Panc1 (cell line): ENCODE measurements at places on chromosomes 5 and 9. TPM values are rescaled to one million over a fixed set of nuclear protein-coding genes. Genes with fewer than 3 reads are reported as not detected.

- H3K4me1 ChIP-seq: no peaks in the 10 kb centered on the region
- H3K4me3 ChIP-seq: no peak overlapping the region
- no peaks in the 10 kb centered on the region for H3K36me3 ChIP-seq
- H3K27me3 ChIP-seq: no peaks in the 10 kb centered on the region
- DNase-seq: peak; percentile 54
These were observed 46.2 kb downstream of the PCA3 start for GRCh38 chr9:76810377-76810957.

DNA sequence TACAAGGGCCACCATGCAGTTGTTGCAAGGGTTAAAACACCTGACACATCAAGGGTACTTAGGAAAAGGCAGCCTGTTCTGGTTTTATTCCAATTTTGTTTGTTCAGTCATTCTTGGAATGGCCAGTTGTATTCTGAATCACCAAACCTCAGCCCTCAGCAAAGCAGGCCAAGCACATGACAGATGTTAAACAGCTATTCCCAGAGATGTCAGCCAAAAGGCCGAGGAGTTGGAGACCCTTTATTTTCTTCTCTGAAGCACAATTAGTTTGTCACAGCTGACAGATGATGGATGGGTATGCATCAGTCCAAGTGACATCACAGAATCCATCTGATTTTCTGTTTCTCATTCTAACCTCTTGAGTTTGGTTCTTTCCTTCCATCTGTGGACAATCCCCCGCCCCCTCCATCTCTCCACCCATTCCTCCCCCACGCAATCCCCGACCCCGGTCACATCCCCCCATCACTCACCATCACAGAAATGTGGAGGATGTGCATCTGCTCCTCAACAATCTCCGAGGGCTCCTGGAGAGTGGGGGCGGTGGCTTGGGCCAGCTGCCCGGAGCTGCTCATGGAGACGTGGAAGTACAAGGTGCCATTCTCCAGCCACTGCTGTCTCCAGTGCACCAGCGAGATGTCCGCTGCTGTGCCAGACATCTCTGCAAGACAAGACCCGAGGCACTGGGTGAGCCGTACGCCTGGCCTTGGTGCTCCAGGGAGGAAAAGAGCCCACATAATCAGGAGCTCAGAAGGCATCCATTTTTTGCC lies 123.8 kb downstream of the ASTN2 start:
- H3K27ac ChIP-seq: no peak overlapping the region
- no peak for DNase-seq
- no peaks in the 10 kb centered on the region for H3K4me1 ChIP-seq
- no peak overlapping the region for H3K4me3 ChIP-seq
- no peaks in the 10 kb centered on the region for H3K36me3 ChIP-seq

DNA sequence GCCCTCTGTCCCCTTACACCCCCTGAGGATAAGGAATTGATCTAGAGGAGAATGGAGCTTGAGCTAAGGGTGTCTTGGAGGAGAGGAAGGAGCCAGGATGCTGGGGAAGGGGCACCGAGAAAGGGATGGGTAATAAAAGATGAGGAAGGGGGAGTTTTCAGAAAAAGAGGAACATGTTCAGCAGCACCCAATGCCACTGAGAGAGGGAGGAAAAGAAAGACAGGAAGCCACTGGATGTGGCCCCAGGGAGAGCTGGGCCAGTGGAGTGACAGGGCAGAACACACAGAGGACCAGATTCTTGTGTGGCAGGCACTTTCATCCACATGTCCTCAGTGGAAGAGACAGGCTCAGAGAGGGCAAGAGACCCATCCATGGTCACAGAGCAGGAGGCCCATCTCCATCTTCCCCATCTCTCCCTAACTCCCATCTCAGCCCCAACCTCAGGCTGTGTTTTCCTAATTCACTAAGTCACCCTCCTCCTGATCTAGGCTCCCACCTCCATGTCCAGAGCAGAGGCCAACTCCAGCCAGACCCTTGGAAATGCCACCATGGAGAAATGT lies 7.2 kb downstream of the PFN3 start:
- H3K4me3 ChIP-seq: no peak overlapping the region
- peaks cover 3% of the 10 kb centered on the region; the same call in 1 of the 2 replicates for H3K4me1 ChIP-seq
- H3K27ac ChIP-seq: no peak overlapping the region
- DNase-seq: no peak
- no peaks in the 10 kb centered on the region for H3K27me3 ChIP-seq

- H3K36me3 ChIP-seq: no peaks in the 10 kb centered on the region
- peaks cover 59% of the 10 kb centered on the region for H3K4me1 ChIP-seq
- H3K4me3 ChIP-seq: no peak overlapping the region
- H3K27me3 ChIP-seq: no peaks in the 10 kb centered on the region
- H3K27ac ChIP-seq: peak overlapping the region; percentile 54; the same call in 1 of the 2 replicates
These were observed 6.5 kb downstream of the EGFL7 start for GRCh38 chr9:136668983-136669790.

DNA sequence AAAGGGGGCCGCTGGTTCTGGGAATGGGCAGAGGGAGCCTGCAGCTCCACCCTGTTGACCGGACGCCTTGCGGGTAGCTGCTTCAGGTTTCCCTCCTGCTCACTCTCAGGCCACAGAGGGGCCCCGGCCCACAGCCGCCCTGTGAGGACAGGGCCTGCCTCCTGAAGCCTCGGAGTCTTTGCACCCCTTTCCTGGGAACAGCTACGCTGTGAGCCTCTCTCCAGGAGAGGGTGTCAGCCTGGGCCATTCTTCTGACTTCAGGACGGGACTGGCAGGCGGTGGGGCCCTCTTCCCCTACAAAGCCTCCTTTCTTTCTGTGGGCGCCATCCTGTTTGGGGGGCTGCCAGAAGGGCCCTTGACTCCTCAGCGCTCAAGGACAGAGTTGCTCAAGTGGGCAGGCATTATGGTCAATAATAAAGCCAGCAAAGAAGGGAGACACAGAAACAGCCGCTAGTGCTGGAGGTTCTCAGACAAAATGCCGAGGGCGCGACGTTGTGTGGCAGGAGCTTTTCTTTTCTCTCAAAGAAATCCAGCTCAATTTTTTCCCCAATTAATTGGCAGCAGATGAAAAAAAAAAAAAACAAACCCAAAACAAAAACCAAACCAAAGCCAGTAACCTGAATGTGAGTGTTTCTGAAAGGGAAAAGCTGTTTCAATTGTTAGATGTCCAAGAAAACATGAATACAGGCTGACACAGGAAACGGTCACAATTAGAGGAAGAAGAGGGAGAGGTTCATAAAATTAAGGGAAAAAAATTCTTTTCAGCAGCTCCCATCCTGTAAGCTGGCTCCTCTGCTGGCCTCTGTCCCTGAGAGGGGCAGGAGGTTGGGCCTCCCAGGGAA lies 12.8 kb upstream of the SLC25A51 start:
- H3K4me3 ChIP-seq: no peak overlapping the region
- no peak overlapping the region for H3K27ac ChIP-seq
- H3K27me3 ChIP-seq: no peaks in the 10 kb centered on the region
- DNase-seq: no peak
- peaks cover 27% of the 10 kb centered on the region for H3K4me1 ChIP-seq

DNA sequence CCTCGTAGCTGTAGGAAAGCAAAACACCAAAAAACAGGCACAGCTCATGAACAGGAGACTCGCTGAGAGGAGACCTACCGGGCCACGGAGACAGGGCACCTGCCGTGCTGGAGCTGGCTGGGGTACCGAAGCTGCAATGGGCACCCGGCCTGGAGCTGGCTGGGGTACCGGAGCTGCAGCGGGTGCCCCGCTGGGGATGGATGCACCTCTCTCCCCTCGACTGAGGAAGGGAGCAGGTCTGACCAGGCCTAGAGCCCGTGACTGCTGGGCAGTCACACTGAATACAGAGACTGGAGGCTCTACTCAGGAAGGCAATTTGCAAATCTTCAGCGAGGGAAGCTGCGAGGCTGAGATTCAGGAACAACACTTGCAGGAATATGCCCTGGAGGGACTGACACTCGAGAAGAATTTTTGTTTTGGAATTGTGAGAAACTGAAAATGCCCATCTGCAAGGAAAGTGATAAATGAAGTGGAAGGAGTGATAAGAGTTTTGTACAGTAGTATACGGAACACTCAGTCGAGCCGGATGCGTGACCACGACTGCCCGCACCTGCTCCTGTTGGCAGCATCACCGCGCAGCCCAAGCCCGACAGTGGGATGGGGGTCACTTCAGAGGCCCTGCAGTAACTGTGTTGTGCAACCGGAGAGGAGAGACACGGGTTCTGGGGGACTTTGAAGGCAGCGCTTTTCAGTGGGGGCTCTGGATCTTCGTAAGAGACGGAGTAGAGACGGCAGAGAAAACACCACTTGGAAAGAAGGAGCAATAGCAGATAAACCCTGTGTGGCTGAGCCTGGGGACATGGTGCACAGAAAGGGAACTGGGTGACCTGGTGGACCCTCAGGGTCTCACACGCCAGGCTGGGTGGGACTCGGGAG lies 27.9 kb upstream of the LPCAT1 start:
- no peaks in the 10 kb centered on the region for H3K36me3 ChIP-seq
- no peak overlapping the region for H3K27ac ChIP-seq
- H3K4me3 ChIP-seq: no peak overlapping the region

DNA sequence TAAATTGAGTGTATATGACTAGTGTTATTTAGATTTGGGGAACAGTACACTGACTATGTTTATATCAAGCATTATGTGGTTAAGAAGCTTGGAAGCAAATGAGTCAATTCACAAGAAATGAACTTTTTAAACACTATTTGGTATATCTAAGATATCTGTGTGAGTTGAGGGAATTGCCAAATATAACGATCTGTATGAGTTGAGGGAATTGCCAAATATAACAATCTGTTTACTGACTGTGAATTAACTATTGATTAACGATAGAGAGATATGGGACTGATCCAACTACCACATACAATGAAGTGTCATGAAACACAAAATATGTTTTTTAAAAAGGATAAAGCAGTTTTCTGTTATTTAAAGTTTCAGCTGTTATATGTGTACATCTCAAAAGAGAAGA lies 301.4 kb downstream of the TENT4A start:
- no peaks in the 10 kb centered on the region for H3K4me1 ChIP-seq
- no peaks in the 10 kb centered on the region for H3K36me3 ChIP-seq

DNA sequence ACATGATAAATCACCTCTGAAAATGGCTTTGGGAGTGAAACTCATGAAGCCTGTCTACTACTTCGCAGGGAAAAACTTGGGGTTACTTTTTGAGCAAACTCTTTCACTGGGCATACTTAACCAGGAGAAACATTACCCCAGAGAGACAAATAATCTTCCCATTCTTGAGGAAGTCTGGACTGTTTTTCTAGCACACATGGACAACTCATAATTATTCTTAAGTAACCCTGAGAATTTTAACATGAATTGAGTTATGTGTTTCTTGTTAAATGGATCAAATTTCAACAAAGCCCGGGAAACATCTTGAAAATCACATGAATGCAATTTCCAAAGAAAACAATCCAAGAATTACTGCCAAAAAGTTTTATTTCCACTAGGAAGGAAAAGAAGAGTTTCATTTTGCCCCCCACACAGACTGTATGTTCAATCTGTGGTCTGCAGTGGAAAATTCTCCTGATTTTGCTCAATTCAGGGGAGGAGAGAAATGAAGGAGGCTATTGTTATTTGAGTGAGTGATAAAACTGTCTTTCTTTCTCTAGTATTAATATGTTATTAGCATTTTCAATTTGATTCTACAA lies 564.8 kb upstream of the CLINT1 start:
- DNase-seq: no peak
- no peaks in the 10 kb centered on the region for H3K27me3 ChIP-seq
- no peak overlapping the region for H3K4me3 ChIP-seq
- no peak overlapping the region for H3K27ac ChIP-seq
- H3K36me3 ChIP-seq: no peaks in the 10 kb centered on the region
- no peaks in the 10 kb centered on the region for H3K4me1 ChIP-seq

- DNase-seq: no peak
- H3K4me1 ChIP-seq: no peaks in the 10 kb centered on the region
- no peak overlapping the region for H3K4me3 ChIP-seq
- no peaks in the 10 kb centered on the region for H3K27me3 ChIP-seq
- no peaks in the 10 kb centered on the region for H3K36me3 ChIP-seq
These were observed 95.3 kb upstream of the PITX1 start for GRCh38 chr5:135129307-135129706.

DNA sequence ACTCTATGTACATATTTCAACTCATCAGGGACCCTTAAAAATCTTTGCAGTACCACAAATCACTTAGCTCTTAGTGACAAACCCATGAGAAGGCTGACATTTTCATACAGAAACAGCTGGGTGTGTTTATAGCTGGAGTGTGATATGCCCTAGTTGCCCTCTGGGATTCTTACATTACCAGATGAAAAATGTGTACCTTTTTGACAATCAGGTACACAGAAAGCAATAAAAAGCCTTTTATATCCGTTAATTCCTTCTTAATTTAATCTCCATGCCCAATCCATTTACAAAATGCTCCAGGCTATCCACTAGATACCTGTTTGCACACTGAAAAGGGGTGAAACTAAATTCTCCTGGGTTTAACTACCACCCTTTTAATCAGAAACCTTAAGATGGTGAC lies 222.9 kb downstream of the KIAA0825 start:
- H3K36me3 ChIP-seq: no peaks in the 10 kb centered on the region
- no peak for DNase-seq
- no peaks in the 10 kb centered on the region; the same call in 1 of the 2 replicates for H3K27me3 ChIP-seq
- no peak overlapping the region for H3K4me3 ChIP-seq
- no peaks in the 10 kb centered on the region for H3K4me1 ChIP-seq

- no peaks in the 10 kb centered on the region for H3K36me3 ChIP-seq
- H3K27ac ChIP-seq: no peak overlapping the region
- DNase-seq: no peak
- H3K4me3 ChIP-seq: no peak overlapping the region
- no peaks in the 10 kb centered on the region for H3K4me1 ChIP-seq
These were observed 51.3 kb downstream of the TNFSF15 start for GRCh38 chr9:114754581-114754980.

DNA sequence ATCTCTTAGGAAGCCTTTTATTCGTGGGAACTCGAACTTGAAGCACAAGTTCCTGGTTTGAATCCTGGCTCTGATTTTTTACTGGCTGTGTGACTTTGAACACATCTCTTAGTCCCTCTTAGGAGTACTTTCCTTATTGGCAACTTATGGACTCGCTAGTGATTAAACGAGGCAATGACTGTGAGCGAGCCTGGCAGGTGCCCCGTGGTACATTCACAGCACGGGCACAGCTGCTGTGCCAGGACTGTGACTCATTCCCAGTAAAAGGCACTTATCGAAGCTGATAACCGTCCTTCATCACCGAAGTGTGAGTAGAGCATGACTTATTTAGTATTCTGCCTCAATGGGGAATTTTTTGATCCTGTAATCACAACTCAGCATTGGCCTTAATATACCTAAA lies 22.7 kb downstream of the CFAP90 start:
- no peaks in the 10 kb centered on the region for H3K36me3 ChIP-seq
- H3K27ac ChIP-seq: no peak overlapping the region
- no peak overlapping the region for H3K4me3 ChIP-seq
- DNase-seq: no peak

GRCh38 chr5:7094626-7095025 lies 301.3 kb upstream of the ADCY2 start:
- H3K4me3 ChIP-seq: no peak overlapping the region
- DNase-seq: no peak

- no peaks in the 10 kb centered on the region for H3K27me3 ChIP-seq
- no peaks in the 10 kb centered on the region for H3K4me1 ChIP-seq
- H3K36me3 ChIP-seq: no peaks in the 10 kb centered on the region
- H3K4me3 ChIP-seq: no peak overlapping the region
These were observed 82.0 kb upstream of the TTC23L start for GRCh38 chr5:34756781-34757624.

Gene ACTBL2
- total RNA-seq: not detected

Gene ADCY2
- 0.13 TPM for total RNA-seq

Gene PHF24
- total RNA-seq: 0.08 TPM

Gene BNC2
- 5.7 TPM for total RNA-seq

Gene GRM6
- total RNA-seq: not detected

Gene SH3PXD2B
- total RNA-seq: 39.7 TPM
